Hepatic stellate cell (primary cell): ENCODE measurements at places on chromosomes 7 and 10.

DNA sequence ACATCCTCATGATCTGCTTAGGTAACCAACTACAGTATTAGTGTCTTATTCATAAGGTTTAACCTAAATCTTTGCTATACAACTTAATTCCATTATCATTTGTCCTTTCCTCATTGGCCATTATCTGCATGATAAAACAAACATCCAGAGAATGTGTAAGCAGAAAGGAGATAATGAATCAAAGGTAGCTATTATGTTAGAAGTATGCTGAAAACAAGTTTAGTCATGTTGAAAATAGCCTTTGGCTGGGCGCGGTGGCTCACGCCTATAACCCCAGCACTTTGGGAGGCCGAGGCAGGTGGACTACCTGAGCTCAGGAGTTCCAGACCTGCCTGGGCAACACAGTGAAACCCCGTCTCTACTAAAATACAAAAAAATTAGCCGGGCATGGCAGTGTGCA lies 78.2 kb downstream of the NT5C2 start:
- no peak for DNase-seq

GRCh38 chr10:107553470-107553869 lies 389.0 kb upstream of the SORCS1 start:
- DNase-seq, result no peak

DNA sequence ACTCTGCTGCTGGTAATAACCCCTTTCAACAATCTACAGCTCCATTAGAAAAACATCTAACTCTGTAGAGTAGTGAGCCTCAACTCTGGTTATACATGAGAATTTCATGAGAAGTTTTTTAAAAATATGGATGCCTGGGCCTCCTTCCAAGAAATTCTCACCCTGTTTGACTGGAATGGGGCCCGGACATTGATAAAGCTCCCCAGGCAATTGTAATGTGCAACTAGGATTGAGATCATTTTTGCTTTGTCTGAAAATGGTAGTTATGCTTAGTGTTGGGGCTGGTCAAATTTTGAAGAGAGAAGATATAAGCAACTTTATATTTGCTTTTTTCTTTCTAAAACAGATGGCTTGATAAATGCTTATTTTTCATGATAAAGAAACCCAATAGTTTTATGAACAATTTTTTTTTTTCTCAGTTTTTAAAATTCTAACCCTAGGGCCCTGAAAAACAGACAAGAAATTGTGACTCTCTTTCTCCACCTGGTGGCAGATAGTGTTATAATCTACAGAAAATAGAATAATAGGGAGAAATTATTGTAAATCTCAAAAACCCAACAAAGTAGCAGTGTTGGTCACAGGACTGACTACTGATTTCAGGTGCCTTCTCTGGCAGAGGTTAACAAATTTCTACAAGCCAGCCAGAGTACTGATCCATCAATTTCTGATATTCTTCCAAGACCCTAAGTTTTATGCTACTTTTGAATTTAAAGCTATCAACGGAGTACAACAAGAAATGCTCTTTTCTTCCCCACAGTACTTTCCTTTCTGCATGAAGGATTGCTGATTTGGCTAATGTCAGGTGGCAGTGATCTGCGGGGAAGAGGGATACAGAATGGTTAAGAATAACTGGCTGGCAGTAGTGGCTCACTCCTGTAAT lies 174.8 kb downstream of the DKK1 start:
- no peak for DNase-seq

DNA sequence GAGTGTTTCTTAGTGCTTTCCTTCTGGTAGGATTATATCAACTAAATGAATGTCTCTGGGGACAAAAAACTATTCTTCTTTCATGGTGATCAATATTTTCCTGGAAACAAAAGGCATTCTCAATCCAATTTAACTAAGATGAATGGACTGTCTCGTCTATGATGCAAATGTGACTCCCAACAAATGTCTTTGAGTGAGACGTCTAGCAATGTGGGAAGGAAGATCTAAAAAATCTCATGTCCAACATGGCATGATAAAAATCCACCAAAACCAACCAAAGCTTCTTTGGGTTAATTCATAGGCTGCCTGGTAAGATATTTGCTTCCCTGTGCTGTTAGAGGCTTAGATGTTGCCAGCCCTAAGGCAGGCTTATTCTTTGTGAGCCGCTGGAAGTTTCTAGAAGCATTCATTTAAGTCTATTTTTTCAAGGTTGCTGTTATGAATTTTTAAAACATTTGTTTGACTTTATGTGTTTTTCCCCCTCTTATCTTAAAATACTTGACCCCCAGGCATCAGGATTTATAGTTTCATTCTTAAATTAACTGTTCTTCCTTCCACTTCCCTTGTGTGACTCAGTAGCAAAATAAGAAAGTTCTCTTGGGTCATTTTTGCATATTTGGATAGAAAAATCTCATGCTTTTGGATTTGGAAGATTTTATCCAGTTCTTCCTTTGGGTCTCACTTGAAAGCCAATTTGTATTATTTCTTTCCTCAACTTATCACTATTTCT lies 156.3 kb downstream of the NRP1 start:
- no peak for DNase-seq

DNA sequence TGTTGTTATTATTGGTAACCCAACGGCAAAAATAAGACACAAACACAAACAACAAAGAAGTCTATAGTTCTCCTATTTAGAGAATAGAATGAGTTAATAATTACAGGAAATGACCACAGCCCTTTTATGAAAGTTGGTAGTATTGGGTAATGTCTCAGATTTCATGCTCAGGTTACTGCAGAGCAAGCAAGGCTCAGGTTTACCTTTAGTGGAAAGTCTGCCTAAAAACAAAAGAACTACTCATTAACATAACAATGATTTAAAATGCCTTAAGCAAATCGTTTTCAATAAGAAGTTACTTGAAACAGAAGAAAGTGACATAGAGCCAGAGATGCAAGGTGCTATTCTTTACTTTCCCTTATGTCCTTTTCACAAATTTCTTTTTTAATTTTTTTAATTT lies 441.2 kb downstream of the PLXDC2 start:
- DNase-seq, result no peak

- DNase-seq, result peak; percentile 97
Observed at GRCh38 chr10:75401569-75402485, at the start of gene ZNF503. Gene ZNF503 (minus strand): TSS chr10:75401764. CDS start chr10:75401419, 345 bp downstream.

- DNase-seq, result no peak
Observed at GRCh38 chr7:16630654-16631053, 14.9 kb downstream of the ANKMY2 start.

DNA sequence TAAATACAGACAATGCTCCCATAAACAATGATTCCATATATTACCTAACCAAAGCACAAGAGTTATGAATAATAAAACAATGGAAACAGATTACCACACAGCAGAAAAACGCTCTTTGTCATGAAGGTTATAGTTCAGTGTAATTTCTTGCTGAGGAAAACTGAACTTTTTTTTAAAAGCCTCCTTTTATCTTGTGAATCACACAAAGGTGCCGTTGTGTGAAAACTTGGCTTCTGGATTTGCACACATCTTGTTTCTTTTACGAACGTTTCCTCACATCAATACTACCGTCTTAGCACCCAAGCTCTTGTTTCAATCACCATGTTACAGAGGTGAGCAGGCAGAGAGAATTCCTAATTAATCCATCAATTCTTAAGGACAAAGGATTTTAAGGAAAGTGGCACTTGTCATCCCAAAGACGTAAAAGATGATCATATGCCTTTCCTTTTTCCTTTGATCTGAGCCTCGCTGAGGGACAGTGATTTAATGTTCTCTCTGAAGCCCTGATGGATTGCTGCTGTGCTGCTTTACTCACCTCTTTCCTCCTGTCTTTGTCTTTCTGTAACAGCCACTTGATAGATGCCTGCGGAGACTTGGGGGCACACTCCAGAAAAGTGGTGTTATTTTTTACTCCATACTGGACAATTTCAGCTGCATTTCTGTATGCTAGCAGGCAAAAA lies 110.1 kb downstream of the CD36 start:
- DNase-seq, result no peak

DNA sequence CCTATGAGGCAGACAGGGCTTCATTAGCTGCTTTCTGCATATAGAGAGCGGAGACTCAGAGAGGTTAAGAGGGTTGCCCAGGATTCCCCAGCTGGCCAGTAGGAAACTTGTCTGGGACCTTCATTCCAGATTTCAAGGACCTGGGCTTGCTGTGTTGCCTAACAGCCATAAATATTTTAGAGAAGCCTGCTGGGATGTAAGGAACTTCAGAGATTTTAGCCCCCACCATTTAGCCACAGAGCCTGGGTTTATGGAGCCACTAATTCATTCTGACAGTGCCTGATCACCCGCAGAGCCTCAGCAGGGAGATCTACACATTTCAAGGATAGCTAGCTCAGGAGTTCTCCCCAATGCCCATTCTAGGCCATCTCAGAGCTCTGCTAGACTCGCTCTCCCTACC lies 56.6 kb upstream of the TRUB1 start:
- no peak for DNase-seq

DNA sequence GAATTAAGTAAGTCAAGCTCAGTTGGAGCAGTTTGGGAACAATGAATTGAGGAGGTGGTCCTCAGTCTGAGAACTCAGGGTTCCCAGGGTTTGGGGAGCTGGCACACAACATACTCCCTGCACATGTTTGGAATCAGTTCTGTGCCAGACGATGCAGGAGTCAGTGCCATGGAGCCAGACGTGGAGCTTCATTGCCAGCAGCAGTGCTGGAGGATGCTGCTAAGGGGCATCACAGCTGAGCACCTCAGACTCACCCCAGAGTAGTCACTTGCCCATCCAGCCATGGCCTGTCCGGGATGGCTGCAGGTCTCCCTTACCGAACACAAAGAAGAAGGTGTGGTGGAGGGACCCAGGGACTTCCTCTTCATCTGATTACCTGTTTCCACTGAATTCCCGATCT lies 7.9 kb downstream of the GIMAP5 start:
- no peak for DNase-seq

DNA sequence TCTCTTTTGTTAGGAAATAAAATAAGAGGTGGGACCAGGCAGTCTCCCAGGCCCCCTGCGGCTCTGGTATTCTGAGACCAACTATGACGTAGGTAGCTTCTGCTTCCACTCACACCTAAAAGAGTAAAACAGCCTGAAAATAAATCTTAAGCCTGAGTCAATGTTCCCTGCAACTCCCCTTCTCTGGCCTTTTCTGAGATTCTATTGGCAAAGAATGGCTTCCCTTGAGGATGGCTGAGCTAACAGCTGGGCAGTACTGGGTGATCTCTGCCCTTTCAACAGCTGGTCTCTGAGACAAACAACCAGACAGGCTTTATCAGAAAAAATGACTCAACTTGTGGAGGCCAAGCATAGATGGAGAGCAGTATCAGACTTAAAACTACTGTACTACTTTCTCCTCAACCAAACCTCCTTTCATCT lies 58.7 kb downstream of the CREB3L2 start:
- no peak for DNase-seq

- DNase-seq, result no peak
Observed at GRCh38 chr10:124984376-124984775, 42.5 kb downstream of the ZRANB1 start.

DNA sequence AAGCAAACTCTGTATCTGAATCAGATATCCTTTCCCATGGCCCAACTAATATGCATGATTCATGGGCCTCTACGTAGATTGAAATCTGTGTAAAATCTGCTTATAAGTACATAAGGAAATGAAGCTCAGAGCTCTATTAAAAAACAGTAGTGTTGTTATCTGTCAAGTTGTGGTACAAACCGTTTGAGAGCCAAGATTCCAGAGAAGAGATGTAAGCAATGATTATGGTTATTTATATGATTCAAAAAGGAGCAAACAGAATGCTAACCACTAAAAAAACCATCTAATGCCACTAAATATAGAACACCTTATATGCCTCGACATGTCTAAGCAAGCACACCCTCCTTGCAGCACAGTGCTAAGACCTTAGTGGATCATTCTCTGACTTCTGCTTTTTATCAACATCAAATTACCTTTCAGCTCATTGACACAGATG lies 26.6 kb downstream of the RPP38 start:
- DNase-seq, result peak; percentile 35

DNA sequence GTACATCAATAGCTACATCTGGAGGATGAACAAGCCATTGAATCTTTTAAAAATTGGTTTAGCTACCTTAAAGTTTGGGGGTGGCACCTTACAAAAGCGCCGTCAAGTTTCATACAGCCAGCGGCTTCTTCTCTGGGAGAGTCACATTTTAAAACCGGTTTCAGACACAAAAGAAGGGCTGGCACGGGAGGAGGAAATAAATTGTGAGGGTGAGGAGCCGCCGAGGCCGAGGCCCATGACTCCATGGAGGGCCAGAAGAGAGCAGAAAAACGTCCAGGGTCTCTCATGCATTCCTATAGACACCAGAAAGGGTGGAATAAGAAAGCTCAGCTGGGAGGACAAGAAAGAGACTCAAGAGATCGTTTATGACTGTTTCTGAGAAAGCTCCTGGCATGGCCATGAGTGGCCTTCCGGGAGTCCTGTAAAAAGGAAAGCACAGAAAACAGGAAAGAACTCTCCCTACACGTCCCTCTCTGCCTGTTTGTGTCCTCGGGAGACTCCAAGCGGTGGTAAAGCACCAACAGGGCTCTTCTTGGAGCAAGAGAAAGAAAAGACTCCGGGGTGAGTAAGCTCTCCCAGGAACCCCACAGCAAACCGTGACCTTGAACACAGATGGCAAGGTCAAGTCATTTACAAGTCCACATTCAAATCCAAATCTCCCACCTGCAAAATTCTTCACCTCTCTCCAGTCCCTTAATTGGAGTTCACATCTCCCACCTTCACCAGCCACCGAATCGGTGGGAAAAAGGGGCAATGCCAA lies 1.8 kb downstream of the FRAT2 start:
- peak; percentile 88 for DNase-seq

- DNase-seq, result peak; percentile 64
Observed at GRCh38 chr10:68647672-68648341, 73.2 kb upstream of the CCAR1 start.

- no peak for DNase-seq
Observed at GRCh38 chr10:131537281-131537680, 225.8 kb upstream of the TCERG1L start.

DNA sequence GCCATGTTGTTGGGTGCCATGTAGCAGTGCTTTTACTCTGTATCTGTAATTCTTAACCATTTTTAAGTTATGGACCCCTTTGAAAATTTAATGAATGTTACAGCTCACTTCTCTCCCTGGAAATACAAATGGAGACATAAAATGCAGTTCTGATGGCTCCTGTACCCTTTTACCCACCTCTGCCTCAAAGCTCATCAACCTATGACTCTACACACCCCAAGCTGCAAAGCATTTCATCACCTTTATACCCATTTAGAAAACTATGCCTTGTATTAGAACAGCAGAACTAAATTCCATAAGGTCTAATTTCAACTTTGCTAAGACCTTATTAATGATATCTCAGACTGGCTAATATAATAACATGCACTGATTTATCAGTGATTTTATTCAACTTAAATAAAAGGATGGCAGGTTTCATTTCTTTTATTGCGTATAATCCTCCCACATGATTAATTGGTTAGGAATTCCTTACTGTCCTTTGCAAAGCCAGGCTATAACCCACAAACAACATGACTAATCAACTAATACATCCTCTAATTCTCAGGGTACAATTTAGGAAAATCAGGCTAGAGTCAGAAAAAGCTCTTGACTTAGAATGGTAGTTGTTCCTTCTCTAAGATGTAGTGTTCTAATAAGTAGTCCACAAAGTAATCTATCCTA lies 68.1 kb downstream of the CPEB3 start:
- peak; percentile 78 for DNase-seq

- DNase-seq, result peak; percentile 15
Observed at GRCh38 chr7:116588225-116588624, 63.4 kb downstream of the CAV1 start.
